ENCODE measurements at places on chromosomes 7 and 10. TPM values are rescaled to one million over a fixed set of nuclear protein-coding genes. Genes with fewer than 3 reads are reported as not detected.

The NKX1-2 gene
- 2.1 TPM for total RNA-seq

GRCh38 chr7:16559497-16560179 lies 33.0 kb downstream of the LRRC72 start:
- DNase-seq, result peak; percentile 35

- DNase-seq, result no peak
Measured at GRCh38 chr10:78915190-78915518, 153.6 kb upstream of the ZMIZ1 start.

- DNase-seq, result peak; percentile 48
Measured at GRCh38 chr7:95690367-95690947, 81.9 kb upstream of the DYNC1I1 start.
